ENCODE measurements at places on chromosomes 3 and 15.

GRCh38 chr3:127835993-127836882 lies 13.9 kb upstream of the MGLL start:
- DNase-seq = no peak

GRCh38 chr15:99962006-99962561 lies 228.8 kb upstream of the LYSMD4 start:
- no peak for DNase-seq

GRCh38 chr15:94175420-94175819 lies 55.9 kb upstream of the MCTP2 start:
- DNase-seq = no peak

- DNase-seq = no peak
Measured at GRCh38 chr3:196215493-196216020, 777 bp upstream of the SLC51A start.

- no peak for DNase-seq
Measured at GRCh38 chr3:186283096-186283495, 78.9 kb downstream of the DGKG start.

DNA sequence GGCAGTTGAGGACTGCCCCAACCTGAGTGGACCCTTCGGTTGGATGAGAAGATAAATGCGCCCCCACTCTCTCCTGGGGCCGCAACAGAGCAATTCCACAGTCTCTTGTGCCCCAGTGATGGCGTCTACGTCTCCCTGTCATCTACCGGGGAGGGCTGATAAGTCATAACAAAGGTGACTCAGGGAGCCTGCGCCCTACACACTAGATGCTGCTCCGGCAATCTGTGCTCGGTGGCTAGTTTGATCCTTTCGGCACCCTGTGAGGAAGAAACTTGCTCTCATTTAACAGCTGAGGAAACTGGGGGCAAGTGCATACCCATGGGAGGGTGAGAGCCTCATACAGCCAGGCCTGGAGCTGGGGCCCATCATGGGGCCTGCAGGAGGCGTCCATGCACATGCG lies 14.1 kb upstream of the SEMA3F start:
- no peak for DNase-seq

DNA sequence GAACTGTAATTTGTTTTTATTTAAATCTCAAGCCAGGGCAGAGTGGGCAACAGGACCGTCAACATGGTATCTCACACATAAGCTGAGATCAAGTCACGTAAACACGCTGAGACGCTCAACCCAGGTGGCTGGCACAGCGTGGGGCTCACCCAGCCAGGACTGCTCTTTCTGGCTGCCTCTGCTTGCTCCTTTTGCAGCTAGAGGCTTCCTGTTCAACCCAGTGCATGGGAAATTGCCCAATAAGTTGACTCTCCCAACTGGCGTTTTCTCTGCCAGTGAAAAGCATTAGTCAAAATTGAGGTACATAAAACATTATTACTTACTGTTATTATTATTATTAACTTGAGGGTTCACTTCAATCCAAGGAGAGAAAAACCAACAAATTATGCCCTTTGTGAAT lies 398.1 kb downstream of the NR2F2 start:
- DNase-seq = peak; percentile 21

DNA sequence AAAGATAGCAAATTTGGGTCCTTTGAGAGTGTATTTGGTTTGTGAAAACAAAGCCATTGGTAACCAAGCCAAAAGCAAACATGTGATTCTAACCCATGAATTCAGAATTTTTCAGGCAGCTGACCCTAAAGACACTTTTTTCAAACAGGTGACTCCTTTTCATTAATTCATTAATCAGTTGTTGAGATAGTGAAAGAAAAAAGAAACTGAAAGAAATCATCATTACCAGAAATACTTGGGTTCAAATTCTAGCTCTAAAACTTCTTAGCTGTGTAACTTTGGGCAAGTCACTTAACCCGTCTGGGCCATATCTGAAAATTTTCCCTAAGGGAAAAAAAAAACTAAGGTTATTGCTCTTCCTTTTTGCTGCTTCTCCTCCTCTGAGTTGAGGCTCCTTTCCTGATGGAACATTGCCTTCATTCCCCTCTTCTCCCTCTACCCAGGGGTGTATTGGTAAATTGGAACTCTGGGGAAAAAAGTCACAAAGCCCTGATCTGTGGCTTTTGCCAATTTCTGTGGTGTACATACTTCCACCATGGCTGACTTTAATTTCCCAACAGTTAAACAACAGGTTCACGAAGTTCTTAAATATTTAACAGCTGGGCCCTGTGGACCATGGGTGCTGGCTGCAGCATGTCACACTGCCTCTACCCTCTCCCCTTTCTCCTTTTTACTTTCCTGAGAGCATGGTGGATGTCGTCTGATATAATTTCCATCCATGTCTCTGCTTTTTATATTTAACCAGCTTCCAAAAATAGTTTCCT lies 120.3 kb downstream of the ASB7 start:
- no peak for DNase-seq

GRCh38 chr15:34436956-34437442 lies 609 bp downstream of the GOLGA8A start:
- DNase-seq = peak; percentile 82

DNA sequence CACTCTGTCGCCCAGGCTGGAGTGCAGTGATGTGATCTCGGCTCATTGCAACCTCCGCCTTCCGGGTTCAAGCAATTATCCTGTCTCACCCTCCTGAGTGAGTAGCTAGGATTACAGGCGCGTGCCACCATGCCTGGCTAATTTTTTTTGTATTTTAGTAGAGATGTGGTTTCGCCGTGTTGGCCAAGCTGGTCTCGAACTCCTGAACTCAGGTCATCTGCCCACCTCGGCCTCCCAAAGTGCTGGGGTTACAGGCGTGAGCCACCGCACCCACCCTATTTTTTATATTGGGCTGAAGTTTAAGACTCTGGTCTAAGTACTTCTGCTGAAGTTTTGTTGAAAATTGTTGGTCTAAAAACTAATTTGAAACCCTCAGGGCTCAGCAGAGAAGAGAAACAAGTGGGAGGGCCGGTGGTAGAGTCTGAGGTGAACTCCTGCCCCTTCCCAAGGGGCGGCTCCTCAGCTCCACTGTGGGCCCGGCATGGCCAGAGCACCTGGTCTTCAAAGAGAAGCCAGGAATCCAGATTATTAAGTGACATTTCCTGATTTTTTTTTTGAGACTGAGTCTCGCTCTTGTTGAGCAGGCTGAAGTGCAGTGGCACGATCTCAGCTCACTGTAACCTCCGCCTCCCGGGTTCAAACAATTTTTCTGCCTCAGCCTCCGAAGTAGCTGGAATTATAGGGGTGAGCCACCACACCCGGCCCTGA lies 4.0 kb downstream of the HDAC11 start:
- no peak for DNase-seq

- DNase-seq = no peak
Measured at GRCh38 chr15:93825682-93826081, 405.7 kb upstream of the MCTP2 start.

GRCh38 chr15:43528542-43529007 lies 11.2 kb downstream of the MAP1A start:
- no peak for DNase-seq
